ENCODE measurements at places on chromosomes 7 and 10. TPM values are rescaled to one million over a fixed set of nuclear protein-coding genes. Genes with fewer than 3 reads are reported as not detected.

The PPP1R3C gene
- total RNA-seq = 19.6 TPM

The TCERG1L gene
- 6.8 TPM for total RNA-seq

The ADRB1 gene
- 1.6 TPM for total RNA-seq

The DDX21 gene
- 26.9 TPM for total RNA-seq

The KCNH2 gene
- total RNA-seq = 14.2 TPM

The PCGF5 gene
- 19.6 TPM for total RNA-seq

The OLAH gene
- total RNA-seq = not detected

The SPDYE5 gene
- total RNA-seq = not detected

The IKZF1 gene
- total RNA-seq = 2.4 TPM

The PRKAR2B gene
- total RNA-seq = 76.4 TPM

The PLXNA4 gene
- total RNA-seq = 20.4 TPM

The BMPER gene
- total RNA-seq = 3.8 TPM

The ZYX gene
- 17.4 TPM for total RNA-seq

The POT1 gene
- total RNA-seq = 72.2 TPM

The LIPM gene
- total RNA-seq = not detected

The ENTPD1 gene
- total RNA-seq = 12.2 TPM

The MYL10 gene
- total RNA-seq = not detected

The HGF gene
- total RNA-seq = 1.7 TPM

The SPDYE2B gene
- not detected for total RNA-seq

The ITGB8 gene
- 82.5 TPM for total RNA-seq

The DDC gene
- total RNA-seq = 1.2 TPM

The DPYSL4 gene
- total RNA-seq = 44.5 TPM

The FEZF1 gene
- not detected for total RNA-seq

The ZNF394 gene
- total RNA-seq = 23.7 TPM

The C10orf62 gene
- total RNA-seq = 0.73 TPM

The CRHR2 gene
- 0.27 TPM for total RNA-seq

The ASNS gene
- 30.8 TPM for total RNA-seq

The ASIC3 gene
- total RNA-seq = 1.6 TPM

The HECW1 gene
- 62.1 TPM for total RNA-seq

The PRSS2 gene
- total RNA-seq = not detected

The GBF1 gene
- total RNA-seq = 26.0 TPM

The CALN1 gene
- total RNA-seq = 14.9 TPM

The STAMBPL1 gene
- total RNA-seq = 39.0 TPM

The ADAM22 gene
- total RNA-seq = 111 TPM

The TRIM73 gene
- 8.5 TPM for total RNA-seq

The C10orf67 gene
- 0.54 TPM for total RNA-seq

The FAM25G gene
- total RNA-seq = not detected

The SEMA3E gene
- 5.5 TPM for total RNA-seq

The PNLIPRP1 gene
- total RNA-seq = not detected

The TBATA gene
- not detected for total RNA-seq

The SUN3 gene
- 0.36 TPM for total RNA-seq

The CNNM1 gene
- 6.3 TPM for total RNA-seq

The TUBAL3 gene
- 0.27 TPM for total RNA-seq

Measured in cerebellum (tissue), 4 donors.